ENCODE measurements at places on chromosomes 11 and 22.

- DNase-seq: no peak
Observed at GRCh38 chr11:93715797-93716396, 25.4 kb downstream of the TAF1D start.

DNA sequence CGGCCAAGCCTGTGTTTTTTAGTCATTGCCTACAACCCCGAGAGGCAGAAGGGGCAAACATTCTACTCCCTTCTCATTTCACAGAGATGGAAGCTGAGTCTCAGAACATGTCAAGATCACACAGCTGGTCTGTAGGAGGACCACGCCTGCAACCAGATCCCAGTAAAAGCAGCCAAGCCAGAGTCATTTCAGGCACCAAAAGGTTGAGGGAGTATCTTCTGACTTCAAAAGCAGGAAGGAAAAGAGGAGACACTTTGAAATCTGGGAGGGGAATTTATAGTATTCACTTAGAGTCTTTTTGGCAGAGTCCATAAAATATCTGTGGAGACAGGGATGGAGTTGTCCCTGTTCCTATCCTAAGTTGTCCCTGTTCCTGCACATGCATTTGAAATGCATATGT, 17.9 kb upstream of the ZDHHC13 start:
- no peak for DNase-seq

DNA sequence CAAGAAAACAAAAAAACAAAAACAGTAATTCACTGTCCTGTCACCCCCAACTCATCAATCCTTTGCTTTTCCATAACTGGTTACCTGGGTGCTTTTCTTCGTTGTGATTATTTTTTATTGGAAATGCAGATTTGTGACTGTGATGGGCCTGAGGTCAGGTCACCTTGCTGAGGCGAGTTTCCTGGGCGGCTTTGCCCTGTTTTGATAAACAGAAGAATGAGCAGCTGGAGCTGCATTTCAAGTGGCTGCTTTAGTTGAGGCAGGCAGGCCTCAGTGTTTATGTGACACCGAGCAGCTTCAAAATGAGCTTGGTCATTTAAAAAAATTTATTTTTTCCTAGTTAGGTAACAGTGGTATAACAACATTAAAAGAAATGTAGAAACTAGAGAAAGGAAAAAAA, 22.2 kb downstream of the PTPRJ start:
- DNase-seq: no peak

GRCh38 chr22:36595154-36595553, 66.2 kb upstream of the EIF3D start:
- DNase-seq: peak; percentile 50

DNA sequence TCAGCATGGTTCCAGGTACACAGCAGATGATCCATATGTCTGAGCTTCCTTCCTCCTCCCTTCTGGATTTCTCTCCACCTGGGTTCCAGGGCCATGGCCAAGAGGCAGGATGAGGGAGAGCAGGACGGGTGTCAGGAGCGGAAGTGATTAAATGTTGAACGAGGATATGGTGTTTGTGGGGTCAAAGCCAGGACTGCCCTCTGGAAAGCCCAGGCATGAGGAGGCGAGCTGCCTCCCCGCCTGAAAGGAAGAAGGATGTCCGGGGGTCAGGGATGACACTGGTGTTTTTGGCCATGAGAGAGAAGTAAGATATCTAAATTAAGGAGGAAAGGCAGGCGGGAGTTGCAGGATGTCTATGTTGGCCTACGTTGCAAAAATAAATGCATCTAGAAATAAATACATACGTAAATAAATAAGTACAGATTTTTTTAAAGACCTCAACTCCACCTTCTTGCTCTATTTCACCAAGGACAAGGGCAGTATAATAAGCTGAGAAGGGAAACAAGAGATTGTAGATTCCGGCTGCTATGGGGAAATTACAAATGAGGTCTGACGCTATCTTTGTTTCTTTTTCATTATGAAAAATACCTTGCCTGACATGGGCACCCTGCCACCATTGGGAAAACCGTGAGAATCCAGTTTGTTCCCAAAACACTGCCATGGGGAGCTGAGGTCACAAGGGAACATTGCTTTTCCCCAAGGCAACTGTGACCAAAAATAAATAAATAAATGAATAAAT, 27.6 kb upstream of the LIPT2 start:
- no peak for DNase-seq

DNA sequence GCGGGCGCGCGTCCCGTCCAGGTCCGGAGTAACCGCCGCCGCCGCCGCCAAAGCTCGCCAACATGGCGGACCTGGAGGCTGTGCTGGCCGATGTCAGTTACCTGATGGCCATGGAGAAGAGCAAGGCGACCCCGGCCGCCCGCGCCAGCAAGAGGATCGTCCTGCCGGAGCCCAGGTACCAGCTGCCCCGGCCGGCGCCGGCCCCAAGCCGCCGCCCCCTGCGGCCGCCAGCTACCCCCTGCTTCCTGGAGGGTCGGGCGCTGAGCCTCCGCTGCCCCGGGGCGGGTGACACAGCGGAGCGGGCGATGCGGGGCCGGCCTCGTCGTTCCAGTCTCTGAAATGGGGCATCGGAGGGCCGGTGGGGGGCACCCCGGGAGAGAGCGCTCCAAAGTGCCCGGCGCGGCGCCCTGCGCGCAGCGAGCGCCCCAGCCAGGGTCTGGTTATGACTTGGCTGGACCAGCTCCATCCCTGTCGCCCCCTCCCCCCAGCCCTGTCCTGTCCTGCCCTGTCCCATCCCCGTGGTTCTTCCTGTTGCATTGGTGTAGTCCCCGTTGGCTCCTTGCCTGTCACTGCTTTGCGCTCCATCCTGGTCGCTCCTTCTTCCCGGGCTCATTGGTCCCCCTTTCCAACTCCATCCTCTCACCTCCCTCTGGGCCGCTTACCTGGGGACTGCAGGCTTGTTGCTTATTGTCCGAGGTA, 653 bp downstream of the GRK3 start:
- DNase-seq: peak; percentile 26

DNA sequence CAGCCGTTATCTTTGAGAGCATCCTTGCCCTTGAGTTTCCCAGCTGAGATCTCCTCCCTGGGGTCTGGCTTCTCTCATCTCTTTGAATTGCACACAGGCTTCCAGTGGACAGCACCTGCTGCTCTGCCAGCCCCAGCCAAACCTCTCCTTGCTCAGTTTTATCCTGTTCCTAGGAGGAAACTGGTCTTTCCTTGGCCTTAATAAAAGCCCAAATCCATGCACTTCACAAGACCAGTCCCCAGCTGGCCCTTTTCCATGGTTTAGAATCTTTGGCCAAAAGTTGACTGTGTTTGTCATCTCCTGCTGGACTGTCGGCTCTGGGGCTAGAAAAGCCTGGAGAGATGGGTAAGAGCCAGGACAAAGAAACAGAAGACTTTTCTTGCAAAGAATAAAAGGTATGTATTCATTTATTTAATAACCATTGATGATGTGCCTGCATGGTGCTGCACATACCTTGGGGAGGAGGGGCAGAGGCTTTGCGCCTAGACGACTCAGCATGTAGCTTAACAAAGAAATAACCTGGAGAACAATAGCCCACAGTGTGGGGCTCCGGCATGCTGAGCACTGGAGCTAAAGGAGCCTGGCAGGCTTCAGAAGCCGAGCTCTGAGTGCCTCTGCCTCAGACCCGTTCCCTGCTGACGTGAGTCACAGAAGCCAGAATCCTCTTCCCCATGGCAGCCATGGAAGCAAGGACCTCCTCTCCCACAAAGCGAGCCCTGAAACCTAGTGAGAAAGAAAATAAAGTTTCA, 319.3 kb upstream of the B3GAT1 start:
- no peak for DNase-seq

DNA sequence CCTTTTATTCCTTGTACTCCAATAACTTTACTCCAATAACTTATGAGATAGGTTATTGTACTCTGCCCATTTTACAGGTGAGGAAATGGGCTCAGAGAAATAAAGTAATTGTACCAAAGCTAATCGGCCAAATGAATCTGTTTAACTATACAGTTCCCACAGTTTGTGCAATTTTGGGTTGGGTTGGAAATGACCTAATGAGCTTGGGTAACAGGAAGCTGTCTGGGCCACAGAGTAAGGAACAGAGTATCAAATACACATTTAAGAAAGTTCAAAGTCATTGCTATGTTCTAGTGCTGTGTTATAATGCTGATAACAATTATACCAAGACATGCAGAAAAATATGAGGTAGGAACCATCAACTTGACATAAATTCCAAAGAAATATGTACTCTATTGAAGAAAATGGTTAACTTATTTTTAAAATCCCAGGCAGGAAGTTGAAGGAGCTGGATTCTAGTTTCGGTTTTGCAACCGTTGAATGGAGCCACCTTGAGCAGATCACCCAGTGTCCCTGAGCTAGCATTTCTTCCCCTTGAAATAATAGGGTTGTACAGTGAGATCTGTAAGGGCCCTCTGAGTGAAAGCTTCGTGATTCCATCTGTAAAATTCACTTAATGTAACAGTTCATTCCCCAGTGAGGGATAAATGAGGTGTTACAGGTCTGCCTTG, 360.9 kb upstream of the NARS2 start:
- no peak for DNase-seq

GRCh38 chr11:45396394-45396793, 110.3 kb upstream of the SYT13 start:
- DNase-seq: peak; percentile 7

GRCh38 chr11:831118-831864, 1.5 kb upstream of the CD151 start:
- DNase-seq: no peak

GRCh38 chr11:102118937-102119336, 8.7 kb downstream of the YAP1 start:
- DNase-seq: no peak

GRCh38 chr11:72655896-72656464, 18.2 kb downstream of the PDE2A start:
- DNase-seq: no peak

DNA sequence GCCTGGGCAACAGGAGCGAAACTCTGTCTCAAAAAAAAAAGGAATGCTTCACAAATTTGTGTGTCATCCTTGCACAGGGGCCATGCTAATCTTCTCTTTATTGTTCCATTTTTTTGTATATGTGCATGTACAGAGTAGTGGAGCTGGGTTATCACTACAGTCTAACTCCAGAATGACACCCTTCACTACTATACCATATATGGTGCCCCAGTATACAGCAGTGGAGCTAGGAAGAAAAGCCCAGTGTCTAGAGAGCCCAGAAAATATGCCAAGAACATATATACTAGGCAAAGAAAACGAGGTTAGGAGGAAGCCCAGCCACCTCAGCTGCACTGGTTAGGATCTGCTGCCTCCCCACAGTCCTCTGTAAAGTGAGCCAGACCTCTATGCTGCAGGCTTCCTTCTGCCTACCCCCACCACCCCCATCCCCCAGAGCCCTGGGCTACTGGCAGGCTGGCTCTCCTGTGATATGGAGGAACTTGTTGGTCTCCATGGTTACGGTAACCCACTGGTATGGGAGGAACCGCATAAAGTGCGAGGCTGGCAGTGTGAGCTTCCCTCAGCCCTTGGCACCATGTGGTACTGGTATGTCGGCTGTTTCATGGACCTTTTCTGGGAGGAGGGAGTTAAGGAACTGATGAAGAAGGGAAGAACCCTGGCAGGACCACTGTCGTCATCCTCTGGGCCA, 34.3 kb downstream of the RCOR2 start:
- no peak for DNase-seq

- no peak for DNase-seq
Observed at GRCh38 chr11:113440816-113441215, 34.4 kb downstream of the DRD2 start.

DNA sequence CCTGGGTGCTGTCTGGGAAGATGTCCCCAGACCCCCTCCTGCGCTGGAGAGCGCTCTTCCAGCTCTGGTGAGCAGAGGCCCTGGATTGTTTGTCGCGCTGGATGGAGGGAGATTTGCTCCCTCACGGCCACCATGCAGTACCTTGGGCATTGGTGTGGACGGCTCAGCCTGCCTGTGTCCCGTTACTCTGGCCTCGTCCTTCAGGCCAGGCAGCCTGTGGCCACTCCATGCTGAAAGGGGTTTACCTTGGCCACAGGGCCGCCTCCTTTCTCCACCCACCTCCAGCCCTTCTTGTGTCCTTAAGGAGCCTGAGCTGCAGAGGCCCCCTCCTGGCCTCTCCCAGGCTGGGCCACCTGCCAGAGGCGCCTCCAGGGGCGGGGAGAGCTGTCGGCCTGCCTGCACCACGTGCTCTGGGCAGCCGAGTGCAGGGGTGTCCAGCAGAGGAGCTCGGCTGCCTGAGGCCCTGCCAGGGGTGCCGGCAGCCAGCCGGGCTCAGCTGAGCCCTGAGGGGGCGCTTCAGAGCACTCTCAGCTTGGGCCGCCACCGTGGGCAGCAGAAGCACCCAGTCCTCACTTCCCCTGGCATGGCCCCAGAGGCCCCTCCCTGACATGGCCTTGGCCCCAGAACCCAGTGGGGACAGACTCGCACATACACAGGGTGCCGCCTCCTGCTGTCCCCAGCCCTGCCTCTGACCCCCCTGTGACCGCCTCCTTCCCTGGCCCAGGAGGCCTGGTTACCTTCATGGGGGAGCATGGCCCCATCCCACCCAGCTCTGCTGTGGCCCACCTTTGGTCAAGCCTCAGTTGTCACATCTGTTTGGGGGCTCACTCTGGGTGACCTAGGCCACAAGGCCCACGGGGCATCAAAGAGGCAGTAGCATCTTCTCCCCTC, 3.4 kb downstream of the CCND1 start:
- DNase-seq: peak; percentile 76

DNA sequence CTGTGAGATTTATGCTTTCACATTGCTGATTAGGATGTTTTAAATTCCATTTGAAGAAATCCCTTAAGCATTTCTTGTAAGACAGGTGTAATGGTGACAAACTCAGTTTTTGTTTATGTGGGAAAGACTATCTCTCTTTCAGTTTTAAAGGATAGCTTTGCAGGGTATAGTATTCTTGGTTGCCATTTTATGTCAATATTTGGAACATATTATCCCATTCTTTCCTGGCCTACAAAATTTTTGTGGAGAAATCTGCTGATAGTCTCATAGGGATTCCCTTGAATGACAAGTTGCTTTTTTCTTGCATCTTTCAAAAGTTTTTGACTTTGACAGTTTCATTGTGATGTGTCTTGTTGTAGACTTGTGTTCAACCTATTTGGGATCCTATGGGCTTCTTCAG, 28.8 kb downstream of the NAGA start:
- DNase-seq: no peak

- no peak for DNase-seq
Observed at GRCh38 chr22:35148381-35148780, 82.4 kb downstream of the ISX start.

DNA sequence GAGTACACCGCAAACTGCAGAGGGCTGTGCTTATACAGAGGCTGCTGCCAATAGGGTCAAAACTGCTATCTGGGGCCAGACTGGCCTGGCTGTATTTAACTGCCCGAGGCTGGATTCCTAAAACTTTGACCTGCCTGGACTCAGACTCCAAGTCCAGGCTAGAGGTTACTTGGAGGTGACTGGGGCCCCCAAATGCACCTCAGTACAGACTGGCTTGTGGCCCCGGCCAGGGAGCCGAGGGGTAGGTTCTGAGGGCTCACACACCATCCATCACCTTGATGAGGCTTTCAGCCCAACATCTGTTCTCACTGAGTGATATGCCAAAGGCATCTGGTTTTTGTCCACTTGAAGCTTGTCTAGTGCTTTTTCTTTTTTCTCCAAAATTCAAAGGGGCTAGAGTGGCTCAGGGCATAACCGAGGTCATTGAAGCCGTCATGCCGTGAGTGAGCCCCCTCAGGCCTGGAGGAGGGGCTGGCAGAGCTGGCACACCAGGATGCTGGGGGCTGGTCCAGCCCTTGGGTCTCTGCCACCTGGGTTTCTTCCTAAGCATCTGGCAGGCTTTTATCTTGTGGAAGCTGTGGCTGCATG, 52.4 kb upstream of the TTLL12 start:
- no peak for DNase-seq
